RWPE1 (cell line): ENCODE measurements at places on chromosomes 13 and 19.

GRCh38 chr13:78576261-78576660 lies 27.1 kb downstream of the POU4F1 start:
- no peak for DNase-seq

DNA sequence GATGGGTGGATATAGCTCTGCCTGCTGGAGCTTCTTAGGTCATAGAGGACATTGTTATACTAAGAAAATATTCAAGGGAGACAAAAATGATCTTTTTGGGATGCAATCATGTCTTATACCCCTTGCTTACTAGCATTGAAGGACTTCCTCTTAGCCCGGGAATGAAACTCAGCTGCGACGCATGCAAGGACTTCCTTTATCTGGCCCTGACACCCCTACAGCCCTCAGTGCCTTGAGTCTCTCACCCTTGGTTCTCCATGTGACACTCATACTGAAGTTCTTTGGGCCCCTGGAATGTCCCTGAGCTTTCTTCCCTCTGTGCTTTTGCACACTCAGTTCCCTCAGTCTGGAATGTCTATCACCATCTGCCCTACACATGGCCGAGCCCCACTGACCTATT lies 72.5 kb upstream of the MTIF3 start:
- DNase-seq = no peak

- no peak for DNase-seq
Measured at GRCh38 chr13:109781384-109782065, 4.9 kb downstream of the IRS2 start.

DNA sequence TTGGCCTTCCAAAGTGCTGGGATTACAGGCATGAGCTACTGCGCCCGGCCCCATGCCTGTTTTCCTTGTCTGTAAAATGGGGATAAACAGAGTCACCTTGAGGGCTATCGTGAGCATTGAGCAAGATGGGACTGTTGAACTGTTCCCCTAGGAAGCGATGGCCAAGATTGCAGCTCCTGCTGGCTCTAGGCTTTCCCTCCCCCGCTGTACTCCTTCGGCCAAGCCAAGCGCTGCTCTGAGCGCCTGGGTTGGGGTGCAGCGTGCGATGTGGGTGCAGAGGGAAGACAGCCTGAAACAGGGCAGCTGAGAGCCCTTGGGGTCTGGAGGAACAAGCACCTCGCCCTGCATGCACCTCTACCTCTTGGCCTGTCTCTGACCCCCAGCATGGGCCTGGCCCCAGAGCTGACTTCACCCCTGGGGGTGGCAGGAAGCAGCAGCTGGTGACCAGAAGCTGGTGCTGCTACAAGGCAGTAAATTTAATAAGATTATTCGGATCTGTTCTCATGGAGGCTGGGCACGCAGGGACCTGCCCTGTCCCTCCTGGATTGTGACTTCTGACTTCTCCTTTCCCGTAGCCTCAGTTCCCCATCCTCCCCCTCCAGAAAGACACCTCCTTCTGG lies 5.3 kb downstream of the GNG8 start:
- DNase-seq = no peak

DNA sequence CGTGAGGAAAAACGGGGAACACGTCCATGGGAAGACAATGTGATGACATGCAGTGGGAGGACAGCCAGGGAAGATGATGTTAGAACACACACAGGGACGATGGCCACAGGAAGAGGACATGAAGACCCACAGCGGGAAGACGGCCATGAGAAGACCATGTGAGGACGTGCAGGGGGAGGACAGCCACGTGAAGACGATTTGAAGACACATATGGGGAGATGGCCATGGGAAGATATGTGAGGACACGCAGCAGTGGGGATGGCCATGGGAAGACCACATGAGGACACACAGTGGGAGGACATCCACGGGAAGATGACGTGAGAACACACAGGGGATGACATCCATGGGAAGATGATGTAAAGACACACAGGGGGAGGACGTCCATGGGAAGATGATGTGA lies 83.8 kb downstream of the UQCRFS1 start:
- DNase-seq = no peak

- peak; percentile 89 for DNase-seq
Measured at GRCh38 chr19:1438035-1438932, at the start of gene RPS15. Gene RPS15 (plus strand): TSS chr19:1438396. CDS start chr19:1438426, 30 bp downstream.

DNA sequence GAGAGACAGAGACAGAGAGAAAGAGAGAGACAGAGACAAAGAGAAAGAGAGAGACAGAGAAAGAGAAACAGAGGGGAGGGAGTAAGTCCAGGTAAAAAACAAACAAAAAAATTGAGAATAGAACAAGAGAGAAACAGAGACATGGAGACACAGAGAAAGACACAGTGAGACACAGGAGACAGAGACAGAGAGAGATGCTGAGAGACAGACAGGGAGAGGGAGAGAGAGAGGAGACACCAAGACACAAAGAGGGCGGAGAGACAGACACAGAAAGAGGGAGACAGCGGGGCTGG lies 5.8 kb upstream of the PROZ start:
- no peak for DNase-seq

DNA sequence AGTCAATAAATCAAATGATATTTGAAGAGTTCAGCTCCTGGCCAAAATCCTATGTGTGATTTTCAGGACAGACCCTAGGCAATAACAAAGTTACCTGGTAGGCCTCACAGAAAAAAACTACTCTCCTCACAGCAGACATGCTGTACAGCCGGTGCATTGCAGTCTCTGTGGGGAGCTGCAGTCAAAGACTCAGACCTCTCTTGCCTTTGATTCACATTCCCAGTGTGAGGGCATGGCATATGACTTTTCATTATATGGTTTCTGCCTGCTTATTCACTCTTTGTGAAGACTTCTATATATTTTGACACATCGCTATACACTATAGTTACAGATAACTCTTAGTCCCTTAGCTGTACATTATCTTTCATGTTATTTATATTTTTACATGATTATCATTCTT lies 2684.3 kb upstream of the PCDH20 start:
- no peak for DNase-seq

DNA sequence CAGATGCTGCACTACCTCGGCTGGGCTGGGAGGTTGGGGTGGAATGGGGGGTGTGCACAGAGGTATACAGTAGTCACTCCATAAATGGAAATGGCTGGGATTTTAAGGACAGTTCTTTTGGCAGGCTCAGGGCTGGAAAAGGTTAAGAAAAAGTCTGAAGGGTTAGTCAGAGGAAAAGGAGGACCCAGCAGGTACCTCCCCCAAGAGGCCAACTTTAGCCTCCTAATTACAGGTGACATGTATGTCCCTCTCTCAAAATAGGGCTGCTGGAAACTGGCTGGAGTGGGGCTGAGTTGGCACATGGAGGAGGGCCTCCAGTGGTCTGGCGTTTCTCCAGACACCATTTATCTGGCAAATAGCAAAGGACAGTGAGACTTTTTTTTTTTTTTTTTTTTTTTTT lies 994 bp downstream of the CCDC194 start:
- no peak for DNase-seq

DNA sequence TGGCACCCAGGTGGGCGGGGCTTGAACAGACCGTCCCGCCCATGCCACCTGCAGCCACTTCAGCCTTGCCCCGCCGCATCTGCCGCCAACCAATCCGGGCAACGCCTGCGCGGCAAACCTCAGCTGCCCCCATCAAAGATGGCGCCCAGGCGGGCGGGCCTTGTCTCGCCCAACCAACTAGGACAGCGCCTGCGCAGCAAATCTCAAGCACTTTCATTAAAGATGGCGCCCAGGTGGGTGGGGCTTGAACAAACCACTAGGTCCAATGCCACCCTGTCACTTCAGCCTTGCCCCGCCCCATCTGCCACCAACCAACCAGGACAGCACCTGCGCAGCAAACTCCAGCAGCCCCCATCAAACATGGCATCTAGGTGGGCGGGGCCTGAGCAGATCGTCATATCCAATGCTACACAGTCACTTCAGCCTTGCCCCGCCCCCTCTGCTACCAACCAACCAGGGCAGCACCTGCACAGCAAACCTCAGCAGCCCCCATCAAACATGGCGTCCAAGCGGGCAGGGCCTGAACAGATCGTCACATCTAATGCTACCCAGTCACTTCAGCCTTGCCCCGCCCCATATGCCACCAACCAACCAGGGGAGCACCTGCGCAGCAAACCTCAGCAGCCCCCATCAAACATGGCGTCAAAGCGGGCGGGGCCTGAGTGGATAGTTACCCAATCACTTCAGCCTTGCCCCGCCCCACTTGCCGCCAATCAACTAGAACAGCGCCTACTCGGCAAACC lies 1.4 kb downstream of the PEG3 start:
- no peak for DNase-seq

DNA sequence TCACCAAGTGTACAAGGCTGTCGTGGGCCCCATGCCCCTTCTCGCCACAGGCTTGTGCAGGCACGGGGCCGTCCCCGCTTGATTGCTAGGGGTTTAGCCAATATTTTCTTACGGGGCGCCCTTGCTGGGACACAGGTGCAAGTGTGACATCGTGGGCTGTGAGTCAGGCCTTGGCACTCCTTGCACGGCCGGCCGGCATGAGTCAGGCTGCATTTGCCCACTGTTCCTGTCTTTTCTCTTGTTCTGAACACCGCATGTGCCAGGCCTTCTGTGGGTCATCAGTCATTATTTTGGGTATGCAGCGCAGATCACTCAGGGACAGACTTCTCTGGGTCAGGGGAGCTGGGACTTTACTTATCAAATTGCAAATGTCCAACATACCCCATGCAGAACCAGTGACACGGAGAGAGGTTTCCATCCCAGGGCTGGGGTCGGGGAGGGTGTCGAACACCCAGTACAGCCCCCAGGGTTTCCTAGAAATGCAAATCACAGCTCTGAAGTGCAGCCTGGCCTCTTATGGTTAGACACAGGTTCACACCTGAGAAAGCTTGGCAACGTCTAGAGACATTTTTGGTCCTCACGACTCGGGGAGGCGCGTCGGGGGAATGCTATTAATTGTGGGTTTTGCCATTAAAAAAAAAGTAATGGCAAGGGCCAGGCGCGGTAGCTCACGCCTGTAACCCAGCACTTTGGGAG lies 22.5 kb upstream of the KLF2 start:
- DNase-seq = peak; percentile 78

GRCh38 chr13:50309318-50309717 lies 294.1 kb downstream of the KCNRG start:
- DNase-seq = no peak

GRCh38 chr19:13987101-13987890 lies 18.8 kb downstream of the RFX1 start:
- DNase-seq = no peak

DNA sequence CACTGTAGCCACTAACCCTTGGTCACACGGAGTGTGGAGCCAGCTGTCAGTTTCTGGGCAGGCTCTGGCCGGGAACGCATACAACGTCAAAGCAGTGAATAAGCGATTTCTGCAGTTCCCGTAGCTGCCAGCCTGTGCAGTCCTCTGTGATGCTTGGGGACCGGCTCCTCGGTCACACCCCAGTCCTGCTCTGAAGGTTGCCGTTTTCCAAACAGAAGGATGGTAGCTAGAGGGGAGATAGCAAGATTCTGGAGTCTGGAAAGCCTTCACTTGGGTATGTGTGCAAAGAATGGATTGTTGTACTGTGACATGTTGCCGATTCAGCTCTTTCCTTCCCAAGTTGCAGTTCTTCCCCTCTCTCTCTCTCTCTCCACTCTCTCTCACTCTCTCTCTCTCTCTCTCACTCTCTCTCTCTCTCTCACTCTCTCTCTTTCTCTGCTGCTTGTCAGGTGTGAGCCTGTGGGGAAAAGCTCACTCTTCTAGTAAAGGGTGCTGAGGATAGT lies 38.7 kb upstream of the C1QTNF9 start:
- no peak for DNase-seq

GRCh38 chr19:18000915-18001776 lies 6.8 kb upstream of the ARRDC2 start:
- peak; percentile 83 for DNase-seq

DNA sequence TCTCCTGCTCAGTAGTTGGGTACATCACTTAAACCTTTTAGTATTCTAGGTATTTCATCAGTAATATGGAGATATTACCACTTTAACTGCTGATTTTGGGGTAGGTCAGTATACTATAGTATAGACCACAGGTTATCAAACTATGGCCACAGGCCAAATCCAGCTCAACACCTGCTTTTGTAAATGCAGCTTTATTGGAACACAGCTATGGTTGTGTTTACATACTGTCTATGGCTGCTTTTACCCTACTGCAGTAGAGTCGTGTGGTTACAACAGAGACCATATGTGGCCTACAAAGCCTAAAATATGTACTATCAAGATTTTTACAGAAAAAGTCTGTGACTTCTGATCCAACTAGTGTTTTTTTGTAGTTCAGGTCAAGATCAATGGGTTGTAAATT lies 10.3 kb downstream of the COG6 start:
- no peak for DNase-seq

- DNase-seq = no peak
Measured at GRCh38 chr19:17910791-17911360, 21.9 kb upstream of the CCDC124 start.

GRCh38 chr19:58529405-58529804 lies 9.8 kb upstream of the ZBTB45 start:
- DNase-seq = no peak

DNA sequence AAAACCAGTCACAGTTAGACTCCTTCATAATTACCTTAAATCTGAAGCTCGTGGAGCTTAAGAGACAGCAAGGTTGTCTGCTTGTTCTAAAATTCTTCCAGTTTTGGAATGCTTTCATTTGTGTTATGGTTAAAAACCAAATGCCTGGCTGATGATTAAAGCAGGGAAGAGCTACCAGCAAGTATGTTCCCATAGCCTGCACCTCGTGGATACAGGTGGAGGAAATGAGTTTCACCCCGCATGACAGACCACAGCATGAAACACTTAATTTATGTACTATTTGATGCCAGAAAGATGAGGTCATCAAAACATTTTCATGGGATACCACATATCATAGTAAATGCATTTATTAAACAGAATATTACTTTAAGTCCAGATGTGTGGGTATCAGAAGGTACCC lies 416 bp upstream of the DOCK9 start:
- peak; percentile 80 for DNase-seq

DNA sequence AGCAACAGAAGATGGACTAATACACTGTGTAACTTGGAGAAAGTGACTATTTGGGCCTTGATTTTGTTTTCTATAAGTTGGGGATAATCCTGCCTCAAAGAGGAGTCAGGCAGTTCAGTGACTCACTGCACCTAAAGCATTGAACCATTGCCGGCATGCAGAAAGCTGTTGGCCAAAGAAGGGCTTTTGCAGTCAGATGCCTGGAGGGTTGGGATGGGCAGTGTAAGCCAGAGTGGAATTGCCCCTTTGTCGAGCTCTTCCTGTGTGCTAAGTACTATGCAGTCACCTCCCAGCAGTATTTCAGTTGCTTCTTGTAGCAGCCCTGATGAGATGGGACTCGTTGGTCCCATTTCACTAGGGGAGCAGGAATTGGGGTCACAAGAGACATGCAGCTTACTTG lies 11.1 kb downstream of the ZNF473 start:
- DNase-seq = peak; percentile 41

GRCh38 chr19:2779121-2779740 lies 3.8 kb downstream of the SGTA start:
- DNase-seq = no peak

DNA sequence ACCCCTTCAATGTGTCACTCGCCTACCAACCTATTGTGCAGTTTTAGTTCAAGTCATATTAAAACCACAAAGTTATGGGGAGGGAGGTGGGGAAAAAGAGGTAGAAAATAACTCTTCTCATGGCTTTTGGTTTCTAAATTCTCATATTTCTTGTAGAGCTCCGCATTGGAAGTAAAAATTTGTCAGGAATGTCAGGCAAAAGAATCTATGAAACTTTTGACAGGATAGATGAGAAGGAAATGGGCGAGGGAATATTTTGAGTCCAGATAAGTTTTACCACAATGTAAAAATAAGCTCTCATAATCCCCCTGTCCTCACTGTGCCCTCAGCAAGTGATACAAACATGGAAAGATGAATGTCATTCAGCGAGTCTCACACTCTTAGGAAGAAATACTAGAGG lies 270.4 kb downstream of the DLEU7 start:
- DNase-seq = no peak
